ENCODE measurements at places on chromosomes 3 and 15.

DNA sequence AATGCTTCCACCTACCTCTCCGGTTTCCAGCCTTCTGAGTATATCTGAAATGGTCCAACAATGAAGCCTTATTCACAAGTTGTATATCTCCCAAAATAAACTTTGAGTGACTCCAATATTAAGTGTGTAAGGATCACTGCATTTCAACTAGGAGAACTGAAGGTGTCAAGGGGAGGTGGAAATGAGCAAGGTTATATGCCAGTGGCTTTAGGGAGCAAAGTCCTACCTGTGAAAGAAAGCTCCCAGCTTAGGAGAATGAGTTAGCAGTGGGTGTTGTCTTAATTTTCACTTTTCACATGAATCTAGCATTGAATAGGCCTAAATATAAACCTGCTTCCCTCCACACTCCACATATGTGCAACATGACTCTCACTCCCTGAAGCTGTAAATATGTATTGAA is 29.0 kb downstream of the LMCD1 start:
- no peak for DNase-seq

DNA sequence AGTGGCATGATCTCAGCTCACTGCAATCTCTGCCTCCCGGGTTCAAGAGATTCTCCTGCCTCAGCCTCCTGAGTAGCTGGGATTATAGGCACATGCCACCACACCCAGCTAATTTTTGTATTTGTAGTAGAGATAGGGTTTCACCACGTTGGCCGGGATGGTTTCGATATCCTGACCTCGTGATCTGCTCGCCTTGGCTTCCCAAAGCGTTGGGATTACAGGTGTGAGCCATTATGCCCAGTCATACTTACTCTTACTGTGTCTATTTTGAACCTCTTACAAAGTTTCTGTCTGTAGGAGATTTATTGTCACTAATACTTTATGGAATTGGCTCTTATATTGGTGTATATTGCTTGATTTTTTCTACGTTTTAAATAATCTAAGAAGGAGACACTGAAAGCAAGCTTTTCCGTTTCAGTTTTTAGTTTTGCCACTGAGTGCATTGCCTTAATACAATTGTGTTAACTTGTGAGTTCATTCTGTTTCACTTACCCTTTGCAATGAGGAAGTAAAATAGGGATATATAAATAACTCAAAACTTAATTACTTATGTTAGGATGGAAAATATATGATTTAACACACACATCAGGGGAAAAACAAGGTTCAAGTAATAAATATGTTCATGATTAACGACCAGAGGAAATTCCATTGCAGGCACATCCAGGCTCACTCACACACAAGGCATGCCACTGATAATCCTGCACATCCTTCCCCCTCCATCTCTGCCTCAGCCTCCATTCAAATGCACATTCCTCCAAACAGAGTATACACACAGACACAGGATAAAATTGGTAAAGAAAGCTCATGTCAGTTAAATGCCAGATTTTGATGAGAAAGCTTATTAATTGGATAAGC is 279.3 kb upstream of the RASGRP1 start:
- DNase-seq: no peak

DNA sequence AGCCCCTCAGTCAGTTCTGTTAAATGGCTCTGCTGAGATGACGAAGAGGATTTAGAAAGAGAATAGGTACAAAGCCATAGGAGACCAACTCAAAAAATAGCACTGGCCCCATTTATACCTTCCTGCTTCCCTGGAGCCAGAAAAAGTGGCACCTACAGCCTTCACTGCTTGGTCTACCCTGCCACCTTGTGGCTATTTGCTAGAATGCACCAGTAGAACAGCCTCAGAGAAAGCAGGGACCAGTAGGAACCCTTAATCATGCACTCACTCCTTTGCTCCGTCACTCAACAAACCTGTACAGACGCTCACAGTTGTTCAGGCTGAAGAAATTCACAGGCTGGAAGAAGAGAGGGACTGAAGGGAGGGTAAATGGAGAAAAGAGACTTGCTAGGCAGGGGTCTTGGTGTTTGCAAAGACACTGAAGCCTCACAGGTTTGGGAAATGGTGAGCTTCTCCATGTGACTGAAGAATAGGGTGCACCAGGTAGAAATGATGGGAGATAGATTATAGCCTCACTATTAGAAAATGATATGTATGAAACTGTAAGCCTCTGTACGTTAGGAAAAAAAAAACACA is 12.1 kb upstream of the RTP2 start:
- peak; percentile 21 for DNase-seq

DNA sequence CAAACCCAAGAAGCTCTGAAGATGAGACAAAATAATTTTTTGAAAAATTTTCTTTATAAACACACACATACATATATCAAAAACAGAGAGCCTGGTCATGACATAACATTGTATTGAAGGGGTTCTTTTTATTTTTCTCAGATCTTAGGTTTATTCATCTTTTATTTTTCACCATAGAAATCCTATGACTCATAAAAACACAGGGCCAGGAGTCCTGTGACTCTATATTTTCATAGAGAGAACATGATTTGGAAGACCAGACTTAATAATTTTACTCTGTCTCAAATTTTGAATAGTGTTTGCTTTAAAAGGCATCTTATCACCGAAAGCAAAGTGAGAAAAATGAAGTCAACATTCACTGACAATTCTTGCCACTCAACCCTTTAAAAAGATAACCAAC is 57.7 kb downstream of the SUCNR1 start:
- DNase-seq: no peak

GRCh38 chr3:9942164-9942563 is 8.5 kb downstream of the CRELD1 start:
- no peak for DNase-seq

DNA sequence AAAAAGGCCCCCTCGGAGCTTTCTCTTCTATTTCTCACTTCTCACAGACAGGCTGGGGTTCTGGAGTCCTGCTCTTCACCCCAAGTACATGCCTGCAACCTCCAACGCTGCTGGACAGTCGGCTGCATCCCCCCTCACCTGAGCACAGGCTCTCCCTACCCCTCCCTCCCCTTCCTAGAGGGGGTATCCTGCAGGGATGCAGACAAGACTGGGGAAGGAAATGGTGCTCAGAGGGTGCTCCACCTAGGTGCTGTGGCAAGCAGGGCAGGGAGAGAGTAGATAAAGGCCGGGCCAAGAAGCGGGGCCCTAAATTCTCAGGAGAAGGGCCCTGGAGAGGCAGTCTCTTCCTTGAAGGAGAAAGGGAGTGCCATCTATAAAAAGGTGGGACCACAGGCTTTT is 7.0 kb upstream of the STRA6 start:
- DNase-seq: no peak

- no peak for DNase-seq
These were observed 357.2 kb downstream of the ZNF385D start for GRCh38 chr3:21393683-21394311.

DNA sequence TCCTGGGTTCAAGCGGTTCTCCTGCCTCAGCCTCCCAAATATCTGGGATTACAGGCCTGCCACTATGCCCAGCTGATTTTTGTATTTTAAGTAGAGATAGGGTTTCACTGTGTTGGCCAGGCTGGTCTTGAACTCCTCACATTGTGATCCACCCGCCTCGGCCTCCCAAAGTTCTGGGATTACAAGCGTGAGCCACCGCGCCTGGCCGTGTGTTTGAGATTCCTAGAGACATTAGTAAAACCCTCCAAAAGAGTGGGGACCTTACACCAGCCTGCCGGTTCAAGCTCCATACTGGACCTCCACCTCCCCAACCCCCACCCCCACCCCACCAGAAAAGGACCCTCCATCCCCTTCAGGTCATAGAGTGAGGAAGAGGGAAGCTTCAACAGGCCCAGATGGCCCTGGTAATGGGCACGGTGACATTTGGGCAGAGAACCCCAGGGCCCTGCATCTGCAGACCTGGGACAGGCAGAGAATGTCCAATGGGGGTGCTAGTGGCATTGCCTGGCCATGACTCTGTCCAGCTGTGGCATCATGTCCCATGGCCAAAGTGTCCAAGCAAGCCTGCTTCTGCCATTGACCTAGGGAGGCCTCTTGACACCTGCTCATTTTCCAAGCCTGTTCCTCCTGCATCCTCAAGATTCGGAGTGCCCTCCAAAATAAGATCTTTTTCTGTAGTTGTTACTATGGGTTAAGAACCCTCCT is 108.9 kb upstream of the KLF13 start:
- no peak for DNase-seq

GRCh38 chr3:156840826-156841689 is 14.9 kb downstream of the LEKR1 start:
- no peak for DNase-seq

GRCh38 chr3:53485675-53486403 is 8.6 kb upstream of the CACNA1D start:
- DNase-seq: no peak

DNA sequence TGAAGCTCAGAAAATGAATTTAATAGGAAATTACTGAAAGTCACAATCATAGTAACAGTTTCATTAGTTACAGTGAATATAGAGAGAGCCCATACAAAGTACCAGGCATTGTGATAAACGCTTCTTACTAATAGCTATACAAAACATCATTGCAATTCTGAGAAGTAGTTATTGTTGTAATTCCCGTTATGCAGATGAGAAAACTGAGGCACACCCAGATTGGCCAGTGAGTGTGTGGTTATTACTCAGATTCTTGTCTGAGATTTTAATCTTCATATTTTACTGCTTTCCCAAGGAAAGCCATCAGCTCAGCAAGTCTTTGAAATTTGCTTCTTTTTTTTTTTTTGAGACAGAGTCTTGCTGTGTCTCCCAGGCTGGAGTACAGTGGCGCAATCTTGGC is 14.3 kb downstream of the FLNB start:
- no peak for DNase-seq

GRCh38 chr3:15427981-15428380 is 583 bp downstream of the EAF1 start:
- no peak for DNase-seq

- DNase-seq: no peak
These were observed 125.6 kb downstream of the LRRK1 start for GRCh38 chr15:101044625-101045235.

GRCh38 chr3:140510303-140510861 is 167.5 kb upstream of the TRIM42 start:
- no peak for DNase-seq

GRCh38 chr15:101522091-101522490 is 32.6 kb upstream of the PCSK6 start:
- no peak for DNase-seq

DNA sequence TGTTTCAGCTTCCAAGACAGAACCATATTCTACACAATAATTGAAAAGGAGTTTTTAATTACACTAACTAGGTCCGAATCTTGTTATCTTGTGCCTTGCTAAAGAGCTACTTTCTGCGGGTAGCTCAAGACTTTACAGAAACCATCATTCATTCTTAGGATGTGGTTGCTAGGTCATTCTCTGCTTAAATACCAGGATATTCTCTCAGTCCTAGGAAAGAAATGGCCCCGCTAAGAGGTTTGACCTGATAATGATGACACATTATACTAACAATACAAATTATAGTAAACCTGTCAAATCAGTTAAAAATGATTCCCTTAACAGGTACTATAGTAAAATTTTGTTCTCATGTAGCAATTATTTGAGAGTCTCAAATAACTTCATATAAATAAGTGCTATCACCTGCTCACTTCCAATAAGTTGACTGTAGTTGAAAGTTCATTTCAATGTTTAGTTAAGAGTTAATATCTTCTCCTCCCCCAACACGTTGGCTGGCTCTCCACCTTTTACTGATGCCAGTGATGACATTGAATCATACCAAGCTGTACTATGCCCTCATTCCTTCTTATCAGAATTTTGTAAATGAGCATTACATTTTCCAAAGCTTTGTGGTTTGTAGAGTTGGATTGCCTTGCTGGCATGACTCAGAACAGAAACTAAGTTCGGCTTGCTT is 3.6 kb upstream of the C3orf85 start:
- no peak for DNase-seq

DNA sequence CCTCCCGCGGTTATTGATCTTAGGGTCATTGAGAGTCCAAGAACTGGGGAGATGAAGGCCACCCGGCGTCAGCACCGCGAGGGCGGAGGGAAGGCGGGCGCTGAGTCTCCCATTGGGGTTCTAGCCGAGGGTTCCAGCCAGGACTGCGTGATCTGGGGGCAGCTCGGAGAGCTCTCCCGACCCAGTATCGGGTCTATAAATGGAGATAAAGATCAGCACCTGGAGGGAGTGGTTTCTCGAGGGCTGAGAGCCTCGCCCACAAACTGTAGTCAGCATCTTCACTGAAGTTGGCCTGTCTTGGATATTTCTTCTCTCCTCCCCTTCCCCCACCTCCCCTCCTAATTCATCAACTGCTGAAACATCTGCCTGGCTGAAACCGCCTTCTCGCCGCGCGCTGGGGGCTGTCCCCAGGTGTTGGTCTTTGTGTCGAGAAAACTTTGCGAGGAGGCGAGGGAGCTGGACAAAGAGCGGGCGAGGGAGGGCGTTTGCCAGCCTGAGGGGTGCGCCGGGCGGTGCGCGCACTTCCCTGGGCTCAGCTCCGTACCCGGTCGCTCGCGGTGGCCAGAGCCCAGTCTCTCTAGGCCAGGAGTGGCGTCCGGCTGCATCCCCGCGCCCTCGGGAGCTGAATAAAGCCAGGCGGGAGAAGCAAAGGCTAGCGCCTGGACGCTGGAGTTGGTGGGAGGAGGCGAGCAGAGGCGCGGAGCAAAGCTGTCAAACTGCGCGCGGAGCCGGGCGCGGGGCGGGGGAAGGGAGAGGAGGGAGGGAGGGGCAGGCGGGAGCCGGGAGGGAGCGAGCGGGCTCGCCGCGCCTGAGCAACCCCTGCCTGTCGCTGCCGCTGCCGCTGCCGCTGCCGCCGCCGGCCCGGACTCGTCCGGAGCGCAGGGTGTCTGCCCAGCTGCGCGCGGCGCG is at the start of gene ST8SIA2:
Gene ST8SIA2, plus strand, starts transcription at position 811 of the 909 bp plus-strand sequence. CDS start 184 bp downstream, outside the sequence.
- no peak for DNase-seq

DNA sequence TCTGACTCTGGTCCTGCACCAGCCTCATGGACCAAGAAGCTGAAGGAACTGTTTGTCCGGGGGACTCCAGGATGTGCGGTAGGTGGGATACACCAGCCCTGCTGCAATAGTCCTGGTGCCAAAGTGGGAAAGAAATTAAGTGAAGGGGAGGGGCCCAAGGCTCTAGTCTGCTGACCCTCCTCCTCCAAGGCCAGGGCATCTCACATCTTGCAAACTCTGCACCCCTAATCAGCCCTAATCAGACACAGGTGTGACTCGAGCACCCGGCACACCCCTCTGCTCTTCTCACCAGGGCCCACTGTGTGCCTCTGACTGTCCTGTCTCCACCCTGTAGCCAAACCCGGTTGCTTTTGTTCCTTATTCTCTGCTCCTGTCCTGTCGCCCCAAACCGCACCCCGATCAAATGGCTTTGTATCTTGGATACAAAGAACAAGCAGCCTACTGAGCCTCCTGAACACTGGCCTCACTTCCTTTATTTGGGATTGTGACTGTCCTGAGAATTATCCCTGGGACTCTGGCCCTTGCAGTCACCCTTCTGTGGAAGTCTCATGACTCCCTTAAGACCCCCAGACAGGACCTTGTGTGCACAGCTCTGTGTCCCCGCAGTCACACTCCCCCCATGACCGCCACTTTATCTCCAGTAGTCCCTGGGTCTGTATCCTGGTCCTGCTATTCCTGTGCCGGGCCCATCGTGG is 26.7 kb upstream of the SLC41A3 start:
- no peak for DNase-seq

- no peak for DNase-seq
These were observed 3.8 kb downstream of the SHOX2 start for GRCh38 chr3:158102242-158103080.

GRCh38 chr15:74868059-74868458 is 5.1 kb downstream of the SCAMP2 start:
- DNase-seq: no peak
